ENCODE measurements at places on chromosomes 6 and 20. TPM values are rescaled to one million over a fixed set of nuclear protein-coding genes. Genes with fewer than 3 reads are reported as not detected.

Gene CD83
- total RNA-seq: 1.9 TPM

Gene CTCFL
- total RNA-seq: not detected

Gene HLA-DRB1
- not detected for total RNA-seq

Gene TMEM170B
- total RNA-seq: 0.80 TPM

Gene C6orf163
- 0.36 TPM for total RNA-seq

Gene SLC16A10
- total RNA-seq: 0.35 TPM

Gene WFDC12
- not detected for total RNA-seq

Gene OLIG3
- total RNA-seq: not detected
